CD4-positive, alpha-beta T cell treated with Interleukin-12 subunit alpha and Interleukin-12 subunit beta, for 1 hour (primary cell): ENCODE measurements at places on chromosomes 2 and 18.

DNA sequence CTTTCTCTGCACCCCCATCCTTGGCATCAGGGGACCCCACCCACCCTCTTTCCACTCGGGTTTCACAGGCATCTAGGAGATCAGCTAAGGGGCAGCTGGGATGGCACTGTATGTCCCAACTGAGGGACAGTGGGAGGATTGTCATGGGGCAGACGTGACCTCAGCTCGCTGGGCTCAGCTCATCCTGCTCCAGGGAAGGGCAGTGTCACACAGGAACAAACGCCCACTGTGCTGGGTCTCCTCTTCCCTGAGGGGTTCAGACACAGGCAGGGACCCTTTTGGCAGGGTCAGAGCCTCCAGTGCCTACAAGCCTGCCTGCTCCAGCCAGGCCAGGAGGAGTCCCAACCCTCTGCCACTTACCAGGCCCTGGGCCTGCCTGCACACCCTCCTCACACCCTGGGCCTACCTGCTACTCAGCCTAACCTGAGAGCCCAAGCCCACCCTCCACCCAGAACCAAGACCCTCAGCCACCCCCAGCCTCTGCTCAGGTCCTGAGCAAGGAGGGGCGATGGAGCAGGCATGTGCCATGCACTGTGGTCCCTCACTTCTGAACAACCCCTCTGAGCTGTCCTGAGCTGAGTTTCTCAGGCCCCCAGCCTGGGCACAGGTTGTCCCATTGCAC lies 68.2 kb downstream of the HS1BP3 start:
- no peak for DNase-seq

DNA sequence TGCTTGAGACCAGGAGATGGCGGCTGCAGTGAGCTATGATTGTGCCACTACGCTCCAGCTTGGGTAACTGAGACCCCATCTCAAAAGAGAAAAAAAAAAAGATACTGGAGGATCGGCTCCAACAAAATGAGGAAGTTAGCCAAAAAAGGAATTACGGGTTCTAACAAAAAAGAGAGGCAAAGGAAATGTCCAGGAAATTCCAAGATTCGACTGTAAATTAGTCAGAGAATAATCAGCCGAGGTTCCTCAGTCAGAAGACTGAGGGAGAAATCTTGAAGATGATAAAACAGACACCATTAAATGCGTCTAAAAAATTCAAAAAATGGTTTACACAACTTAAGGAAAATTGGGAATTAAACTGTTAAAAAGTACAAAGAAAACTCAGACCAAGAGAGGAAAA lies 89.5 kb downstream of the AAK1 start:
- DNase-seq: no peak

GRCh38 chr2:19543663-19544383 lies 185.4 kb upstream of the OSR1 start:
- DNase-seq: no peak

DNA sequence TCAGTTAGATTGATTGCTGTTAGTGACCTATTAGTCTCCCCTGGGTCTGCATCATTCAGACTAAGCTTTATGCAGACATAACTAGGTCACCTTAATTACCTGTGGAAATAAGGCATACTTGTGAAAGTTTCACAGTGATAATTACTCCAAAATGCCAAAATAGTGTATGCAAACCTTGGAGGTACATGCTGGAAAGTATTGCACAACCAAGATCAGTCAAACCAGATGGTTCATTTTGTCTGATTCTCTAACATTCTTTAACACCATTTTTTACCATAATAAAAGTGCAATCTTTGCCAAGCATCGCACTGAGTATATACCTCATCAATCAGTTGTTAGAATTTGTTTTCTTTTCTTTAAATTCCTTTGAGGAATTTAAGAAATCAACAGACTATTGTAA lies 186.3 kb upstream of the TMEFF2 start:
- DNase-seq: no peak

DNA sequence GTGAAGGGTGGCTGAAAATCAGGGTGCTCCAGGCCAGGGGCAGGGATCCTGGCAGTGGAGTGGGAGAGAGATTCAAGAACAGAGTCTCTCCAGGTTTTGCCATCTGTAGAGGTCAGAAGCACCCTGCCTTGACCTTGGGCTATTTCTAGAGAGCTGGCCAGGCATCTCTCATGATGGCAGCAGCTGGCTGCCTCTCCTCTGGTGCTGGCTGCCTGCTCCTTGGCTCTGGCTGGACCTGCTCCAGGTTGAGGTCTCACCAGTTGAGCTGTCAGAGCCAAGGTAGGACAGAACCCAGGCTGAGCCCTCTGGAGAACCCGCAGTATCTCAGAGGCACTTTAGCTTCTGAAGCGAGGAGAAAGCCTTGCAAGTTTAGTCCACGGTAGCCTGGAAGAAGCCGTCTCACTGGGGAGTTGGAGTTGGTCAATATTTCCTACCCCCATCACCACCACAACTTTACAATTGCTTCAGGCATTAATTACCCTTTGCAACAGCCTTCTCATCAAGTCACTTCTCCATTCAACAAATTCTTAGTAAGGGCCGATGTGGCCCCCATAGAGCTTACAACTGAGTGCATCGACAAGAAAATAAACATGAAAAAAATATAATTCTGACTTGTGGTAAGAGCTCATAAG lies 25.6 kb downstream of the GNLY start:
- DNase-seq: no peak

DNA sequence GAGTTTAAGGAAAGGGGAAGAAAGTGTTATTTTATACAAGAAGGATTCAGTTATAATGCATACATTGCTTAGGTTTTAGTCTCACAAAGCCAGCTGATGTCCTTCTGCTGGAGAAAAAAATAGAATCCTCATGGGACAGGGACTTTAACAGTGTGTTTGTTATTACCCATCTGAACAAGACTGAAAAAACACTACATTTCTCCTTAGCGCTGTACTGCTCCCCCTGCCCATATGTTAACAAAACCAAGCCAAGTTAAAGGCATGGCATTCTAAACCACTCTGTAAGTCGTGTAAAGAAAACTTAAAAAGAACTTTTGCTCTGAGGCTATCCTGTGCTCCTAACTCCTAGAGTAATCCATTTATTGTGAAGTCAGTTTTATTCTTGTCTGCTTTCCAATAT lies 102.6 kb upstream of the NYAP2 start:
- no peak for DNase-seq

- no peak for DNase-seq
Observed at GRCh38 chr2:192228685-192229084, 34.0 kb upstream of the TMEFF2 start.

GRCh38 chr2:9941996-9942390 lies 9.5 kb upstream of the GRHL1 start:
- DNase-seq: no peak

GRCh38 chr2:235832941-235833340 lies 335.2 kb downstream of the GBX2 start:
- DNase-seq: no peak

DNA sequence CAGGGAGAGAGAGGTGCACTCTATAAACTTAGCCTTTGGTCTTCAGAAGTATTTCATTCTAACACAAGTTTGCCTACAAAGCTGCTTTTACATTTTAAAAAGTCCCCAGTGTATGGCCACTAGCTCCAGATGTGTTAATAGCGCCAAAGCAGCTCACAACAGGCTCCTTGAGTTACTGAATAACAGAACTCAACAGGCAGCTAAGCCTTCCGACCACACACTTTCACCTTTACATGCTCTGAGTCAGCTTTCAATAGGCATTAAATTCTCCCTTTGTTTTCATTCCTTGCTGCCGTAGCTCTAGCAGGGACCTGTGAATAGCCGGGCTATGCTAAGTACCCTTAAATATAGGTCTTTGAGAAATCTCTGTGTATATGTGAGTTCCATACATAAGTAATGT lies 262.8 kb upstream of the PARD3B start:
- no peak for DNase-seq
